NCI-H510A treated with DMSO at 0.1 percent for 48 hours (cell line): ENCODE measurements at places on chromosomes 2 and 18.

GRCh38 chr18:34840256-34840826, 130.2 kb downstream of the DTNA start:
- DNase-seq = no peak

GRCh38 chr18:51150113-51150700, 47.3 kb downstream of the MEX3C start:
- DNase-seq = no peak

GRCh38 chr2:172629586-172629985, 73.7 kb downstream of the PDK1 start:
- no peak for DNase-seq

DNA sequence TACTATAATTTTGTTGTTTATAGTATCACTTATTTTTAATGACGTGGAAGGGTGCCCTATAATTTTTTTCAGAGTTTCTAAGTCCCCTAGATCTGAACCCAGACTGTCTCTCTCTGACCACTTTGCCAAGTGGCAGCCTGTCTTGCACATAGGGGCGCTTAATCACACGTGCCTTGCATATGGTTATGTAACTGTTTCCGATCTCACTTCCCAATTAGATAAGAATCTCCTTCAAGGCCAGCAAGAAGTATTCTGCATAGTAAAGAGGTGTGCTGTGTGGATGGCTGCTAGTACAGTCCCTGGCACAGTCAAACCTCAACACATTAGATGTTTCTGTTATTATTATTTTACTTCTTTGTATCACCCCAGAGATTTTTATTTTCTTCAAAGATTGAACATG, 197.8 kb upstream of the SIX2 start:
- DNase-seq = no peak

DNA sequence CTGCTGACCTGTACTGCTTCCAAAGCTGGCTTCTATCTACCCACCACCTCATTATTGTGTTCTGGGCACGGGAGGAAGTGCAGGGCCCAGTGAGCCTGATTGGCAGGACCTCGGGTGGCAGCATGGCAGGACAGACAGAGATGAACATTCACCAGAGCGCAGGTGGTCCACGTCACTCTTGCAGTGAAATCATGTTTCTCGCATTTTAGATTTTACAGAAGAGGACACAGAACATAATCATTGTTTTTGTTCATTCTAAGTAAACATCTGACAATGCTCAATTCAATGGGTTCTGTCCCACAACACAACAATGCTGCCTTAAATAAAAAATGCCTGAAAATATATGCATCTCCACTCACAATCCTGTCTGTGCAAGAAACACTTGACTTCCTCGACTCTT, 11.5 kb upstream of the BIN1 start:
- DNase-seq = no peak

- DNase-seq = no peak
These were observed 27.1 kb downstream of the LIPG start for GRCh38 chr18:49588971-49589370.

DNA sequence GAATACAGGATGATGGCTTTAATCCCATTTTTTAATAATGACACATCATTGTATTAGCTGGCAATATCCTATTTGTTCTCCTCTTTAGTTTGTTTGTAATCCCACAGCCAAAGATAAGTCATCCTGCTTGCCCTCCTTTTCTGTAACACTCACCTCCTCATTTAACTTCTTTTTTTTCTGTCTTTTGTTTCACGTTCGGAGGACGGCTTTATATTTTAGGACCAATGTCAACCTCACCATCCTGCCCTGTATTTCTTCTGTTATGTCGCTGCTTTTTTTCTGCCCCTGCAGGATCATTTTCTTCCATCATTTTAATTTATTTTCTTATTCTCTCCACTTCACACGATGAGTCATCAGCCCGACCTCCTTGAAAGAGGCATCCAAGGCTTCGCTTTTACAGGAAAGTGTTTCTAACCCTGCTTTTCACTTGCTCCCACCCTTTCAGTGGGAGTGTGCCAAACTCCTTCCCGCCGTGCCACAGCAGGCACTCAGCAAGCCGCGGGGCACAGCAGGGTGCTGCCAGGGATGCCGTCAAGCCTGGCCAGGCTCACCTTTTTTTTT, 11.4 kb downstream of the RAB31 start:
- DNase-seq = no peak

- no peak for DNase-seq
These were observed 85.2 kb downstream of the RBMS1 start for GRCh38 chr2:160408173-160408958.

DNA sequence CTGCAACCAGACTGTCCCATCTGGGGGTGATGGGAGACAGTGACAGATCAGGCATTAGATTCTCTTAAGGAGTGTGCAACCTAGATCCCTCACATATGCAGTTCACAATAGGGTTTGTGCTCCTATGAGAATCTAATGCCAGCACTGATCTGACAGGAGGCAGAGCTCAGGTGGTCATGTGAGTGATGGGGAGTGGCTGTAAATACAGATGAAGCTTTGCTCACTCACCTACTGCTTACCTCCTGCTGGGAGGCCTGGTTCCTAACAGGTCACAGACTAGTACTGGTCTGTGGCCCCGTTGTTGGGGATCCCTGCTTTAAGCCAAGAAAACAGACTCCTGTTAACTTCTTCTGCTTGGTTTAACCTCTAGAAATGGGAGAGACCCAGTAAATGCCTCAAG, 3.2 kb downstream of the CYP27A1 start:
- peak; percentile 21 for DNase-seq

- peak; percentile 68 for DNase-seq
These were observed 31.8 kb upstream of the NTSR2 start for GRCh38 chr2:11701751-11702301.

DNA sequence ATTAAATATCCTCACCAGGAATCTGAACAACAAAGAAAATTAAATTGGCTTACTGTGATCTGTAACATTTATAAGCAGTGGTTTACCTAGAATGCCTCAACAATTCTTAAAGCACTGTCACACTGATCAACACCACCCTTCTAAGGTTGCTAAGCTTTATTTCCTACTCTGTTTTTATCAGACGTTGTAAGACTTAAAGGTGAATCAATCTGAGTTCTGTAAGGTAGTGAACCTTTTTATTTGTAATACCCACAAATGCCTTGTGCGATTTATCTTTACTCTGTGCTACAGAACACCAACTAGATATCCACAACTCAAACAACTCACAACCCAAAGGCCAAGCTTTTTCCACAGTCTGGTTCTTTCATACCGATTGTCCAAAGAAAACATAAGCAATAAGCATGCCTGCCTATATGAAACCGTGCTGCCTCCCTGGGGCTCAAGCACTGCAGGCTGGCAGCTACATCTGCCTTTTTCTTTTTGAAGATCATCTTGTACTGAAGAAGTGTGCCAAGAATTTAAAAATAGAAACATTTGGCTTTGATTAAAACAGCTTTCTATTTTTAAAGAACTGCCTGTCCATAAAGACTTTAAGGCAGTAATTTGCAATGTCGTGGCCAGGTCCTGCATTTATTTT, 490.7 kb downstream of the NUP35 start:
- DNase-seq = no peak

- DNase-seq = no peak
These were observed 109.4 kb downstream of the TANC1 start for GRCh38 chr2:159077869-159078268.

DNA sequence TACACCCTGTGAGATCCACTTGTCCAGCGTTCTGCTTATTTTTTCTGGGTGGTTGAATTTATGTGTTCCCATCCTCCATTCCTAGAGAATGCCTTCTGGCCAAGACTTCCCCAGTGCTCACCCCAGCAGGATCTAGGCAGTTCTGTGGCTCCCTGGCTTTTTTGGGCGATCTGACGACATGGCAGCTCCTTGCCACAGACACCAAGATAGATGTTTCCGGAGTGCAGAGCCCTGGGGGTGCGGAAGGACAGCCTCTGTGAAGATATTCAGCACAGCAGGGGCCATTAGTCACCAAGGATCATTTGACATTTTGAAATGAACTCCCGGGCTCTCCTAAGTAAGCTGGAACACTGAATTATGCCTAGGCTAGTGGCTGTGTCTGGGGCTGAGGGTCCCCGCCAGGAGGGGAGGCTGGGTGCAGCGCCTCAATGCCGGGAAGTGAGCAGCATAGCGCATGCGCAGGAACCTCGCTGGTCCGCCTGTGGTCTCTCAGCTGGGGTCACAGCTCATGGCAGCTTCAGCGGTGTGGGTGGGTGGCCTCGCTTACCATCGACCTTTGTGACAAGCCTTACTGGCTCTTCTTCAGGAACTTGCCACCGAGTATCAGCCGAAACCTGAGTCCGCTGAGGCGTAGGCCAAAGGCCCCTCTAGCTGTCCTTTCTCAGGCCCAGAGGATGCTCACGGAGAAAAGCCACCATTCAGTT, 60.3 kb downstream of the MEX3C start:
- no peak for DNase-seq

DNA sequence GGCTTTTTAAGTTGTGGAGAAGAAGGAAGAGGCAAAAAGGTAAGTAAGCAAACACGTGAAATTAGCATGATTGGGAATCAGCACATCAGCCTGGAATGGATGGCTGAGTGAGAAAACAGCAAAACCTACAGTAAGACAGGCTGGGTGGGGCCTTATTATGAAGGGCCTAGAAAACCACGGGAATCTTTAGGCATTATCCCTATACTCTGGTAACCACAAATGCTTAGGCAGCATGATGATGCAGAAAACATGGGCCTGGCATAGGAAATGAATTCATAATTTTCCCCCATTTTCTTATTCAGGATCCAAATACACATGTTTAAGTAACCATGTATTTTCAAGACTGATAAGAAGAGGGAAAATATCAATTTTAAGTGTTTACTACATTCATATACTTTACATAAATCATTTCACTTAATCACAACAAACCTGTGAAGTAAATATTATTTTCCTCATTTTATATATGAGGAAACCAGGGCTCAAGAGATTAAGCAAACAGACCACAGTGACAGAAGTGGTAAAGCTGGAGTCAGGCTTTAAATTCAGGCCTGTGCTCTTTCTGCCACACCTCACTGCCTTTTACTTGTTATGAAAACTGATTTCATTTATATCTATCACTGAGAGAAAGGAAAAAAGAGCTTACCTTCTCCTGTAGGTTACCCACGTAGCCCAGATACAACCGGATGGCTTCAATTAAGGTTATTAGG, 4.0 kb downstream of the TMEM17 start:
- DNase-seq = peak; percentile 38

DNA sequence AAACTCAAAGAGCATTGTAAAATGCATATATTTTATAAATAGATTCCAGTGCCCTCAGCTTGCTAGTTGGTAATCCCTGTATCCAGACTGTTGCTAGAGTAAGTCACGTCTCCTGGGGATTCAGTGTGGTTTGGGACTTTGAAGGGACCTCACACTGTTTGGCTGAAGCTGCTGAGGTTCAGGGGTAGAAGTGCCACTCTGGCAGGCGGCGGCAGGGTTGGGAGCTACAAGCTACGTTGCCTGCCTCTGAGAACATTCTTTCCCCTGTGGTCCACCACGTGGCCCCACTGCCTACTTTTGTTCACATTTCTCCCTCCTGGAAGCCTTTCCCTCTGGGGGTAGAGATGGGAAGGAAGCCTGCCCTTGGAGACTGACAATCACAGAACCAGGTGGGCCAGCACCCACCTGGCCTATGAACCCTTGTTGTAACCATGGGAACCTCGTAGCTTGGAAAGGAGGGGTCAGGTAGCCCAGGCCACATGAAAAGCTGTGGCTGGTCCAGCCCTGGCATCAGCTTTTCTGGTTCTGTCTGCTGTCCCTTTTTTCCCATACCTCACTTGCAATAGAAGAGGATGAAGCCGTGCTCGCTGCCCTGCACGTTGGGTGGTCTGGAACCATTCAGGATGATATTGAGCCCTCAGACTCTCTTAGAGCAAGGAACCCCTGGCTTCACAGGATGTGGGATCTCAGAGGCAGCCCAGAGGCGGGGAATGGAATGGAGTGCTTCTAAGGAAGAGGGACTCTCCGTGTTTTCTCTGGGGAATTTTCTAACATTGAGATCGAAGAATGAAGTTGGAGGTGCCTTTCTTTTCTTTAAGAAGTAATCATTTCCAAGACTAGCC, 2.9 kb downstream of the RNF144A start:
- no peak for DNase-seq

DNA sequence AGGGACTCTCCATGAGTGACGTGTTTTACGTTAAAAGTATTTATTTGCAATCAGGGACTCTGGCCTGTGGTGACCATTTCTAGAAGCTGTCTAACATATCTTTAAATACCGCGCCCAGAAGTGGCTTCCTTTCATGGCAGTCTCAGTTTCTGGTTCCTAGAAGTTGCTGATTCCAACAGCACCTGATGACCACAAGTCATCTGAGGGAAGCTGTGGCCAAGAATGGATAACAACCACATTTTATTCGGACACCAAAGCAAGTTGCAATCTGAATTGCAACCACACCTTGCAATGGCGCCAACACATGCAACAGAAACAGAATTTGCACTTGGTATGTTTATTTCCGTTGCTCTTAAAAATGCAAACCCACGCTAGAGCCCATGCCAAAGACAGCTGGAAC, 33.1 kb downstream of the MEX3C start:
- no peak for DNase-seq

DNA sequence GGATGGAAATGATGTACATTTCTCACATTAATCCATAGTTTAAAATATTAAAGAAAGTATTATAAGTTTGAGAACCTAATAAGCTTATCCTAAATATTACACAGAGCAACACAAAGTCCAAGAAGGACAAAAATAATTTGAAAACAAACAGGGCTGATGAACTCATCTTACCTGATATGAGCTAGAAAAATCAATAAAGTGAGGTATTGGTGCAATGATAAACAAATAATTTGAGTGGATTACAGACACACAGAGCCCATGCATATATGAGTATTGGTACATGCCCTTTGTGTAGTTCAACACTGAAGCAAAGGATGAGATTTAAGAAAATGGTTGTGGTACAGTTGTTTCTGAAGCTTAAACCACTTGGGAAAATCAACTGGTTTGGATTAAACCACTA, 1139.0 kb downstream of the SUCLG1 start:
- DNase-seq = no peak

DNA sequence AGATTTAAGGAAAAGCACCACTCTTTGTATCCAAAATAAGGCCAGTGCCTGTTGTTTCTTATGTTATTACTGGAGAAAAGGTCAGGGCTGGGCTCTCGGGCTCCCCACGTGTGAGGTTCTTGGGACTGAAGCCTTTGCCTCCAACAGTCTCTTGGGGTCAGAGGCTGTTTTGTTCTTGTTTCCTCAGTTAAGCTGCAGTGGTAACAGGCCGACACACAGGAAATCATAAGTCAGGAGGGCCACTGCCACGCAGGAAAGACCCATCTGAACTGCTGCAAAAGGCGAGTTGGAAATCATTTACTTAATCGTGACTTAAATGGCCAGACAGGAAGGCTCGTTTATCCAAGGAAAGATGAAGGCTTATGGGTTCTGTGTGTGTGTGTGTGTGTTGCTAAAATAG, 30.3 kb upstream of the IL37 start:
- no peak for DNase-seq

- DNase-seq = peak; percentile 96
These were observed at the start of gene GAD1 for GRCh38 chr2:170816504-170817092. TSS of gene GAD1 (plus strand) at chr2:170816887. CDS start at chr2:170818592, 1,705 bp downstream.

DNA sequence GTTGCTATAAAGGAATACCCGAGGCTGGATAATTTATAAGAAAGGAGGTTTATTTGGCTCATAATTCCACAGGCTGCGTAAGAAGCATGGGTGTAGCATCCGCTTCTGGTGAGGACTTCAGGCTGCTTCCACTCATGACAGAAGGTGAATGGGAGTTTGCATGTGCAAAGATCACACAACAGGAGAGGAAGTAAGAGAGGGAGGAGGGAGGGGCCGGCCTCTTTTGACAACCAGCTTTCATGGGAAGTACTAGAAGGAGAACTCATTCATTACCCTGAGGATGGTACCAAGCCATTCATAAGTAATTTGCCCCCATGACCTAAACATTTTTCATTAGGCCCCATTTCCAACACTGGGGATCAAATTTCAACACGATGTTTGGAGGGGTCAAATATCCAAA, 386.8 kb upstream of the NETO1 start:
- no peak for DNase-seq

GRCh38 chr2:113240915-113241911, 37.5 kb downstream of the PAX8 start:
- DNase-seq = no peak
